Stimulated activated CD4-positive, alpha-beta T cell treated with anti-CD3 and anti-CD28 coated beads, TNF-alpha, amount 100 ng/mL, for 48 hours (primary cell): ENCODE measurements at places on chromosomes 6 and 20.

GRCh38 chr6:17004269-17004668 is 97.6 kb upstream of the STMND1 start:
- no peak for DNase-seq

GRCh38 chr6:79149884-79150283 is 71.8 kb upstream of the PHIP start:
- no peak for DNase-seq

DNA sequence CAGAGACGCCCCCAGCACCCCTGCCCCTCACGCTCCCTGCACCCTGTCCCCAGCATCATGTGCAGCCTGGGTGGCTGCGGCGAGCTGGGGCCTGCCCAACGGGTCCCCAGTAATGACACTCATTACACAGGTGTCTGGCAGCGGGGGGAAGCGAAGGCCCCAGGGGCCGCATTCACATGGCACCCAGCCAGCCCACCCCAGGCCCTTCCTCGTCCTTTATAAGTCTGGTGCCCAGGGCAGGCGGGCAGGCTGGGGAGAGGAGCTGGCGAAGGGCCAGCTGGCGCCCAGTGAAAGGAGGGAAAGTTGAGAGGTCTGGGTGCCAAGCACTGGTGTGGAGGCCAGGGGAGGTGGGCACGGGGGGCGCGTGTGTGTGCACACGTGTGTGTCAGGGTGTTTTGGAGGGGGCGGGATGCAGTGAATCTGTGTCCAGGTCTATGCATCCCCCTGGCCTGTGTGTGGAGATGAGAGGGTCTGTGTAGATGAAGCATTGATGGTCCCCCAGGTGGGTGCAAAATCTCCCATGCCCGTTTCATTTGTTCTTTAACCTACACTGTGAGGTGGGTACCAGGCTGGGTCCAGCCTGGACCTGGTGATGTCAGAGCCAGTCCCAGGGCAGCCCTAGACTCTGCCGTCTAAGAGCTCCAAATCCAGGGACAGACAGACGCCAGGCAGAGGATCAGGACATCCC is 105.3 kb downstream of the CEBPB start:
- no peak for DNase-seq

- DNase-seq, result no peak
Observed at GRCh38 chr6:74369556-74369993, 673.6 kb downstream of the CD109 start.

DNA sequence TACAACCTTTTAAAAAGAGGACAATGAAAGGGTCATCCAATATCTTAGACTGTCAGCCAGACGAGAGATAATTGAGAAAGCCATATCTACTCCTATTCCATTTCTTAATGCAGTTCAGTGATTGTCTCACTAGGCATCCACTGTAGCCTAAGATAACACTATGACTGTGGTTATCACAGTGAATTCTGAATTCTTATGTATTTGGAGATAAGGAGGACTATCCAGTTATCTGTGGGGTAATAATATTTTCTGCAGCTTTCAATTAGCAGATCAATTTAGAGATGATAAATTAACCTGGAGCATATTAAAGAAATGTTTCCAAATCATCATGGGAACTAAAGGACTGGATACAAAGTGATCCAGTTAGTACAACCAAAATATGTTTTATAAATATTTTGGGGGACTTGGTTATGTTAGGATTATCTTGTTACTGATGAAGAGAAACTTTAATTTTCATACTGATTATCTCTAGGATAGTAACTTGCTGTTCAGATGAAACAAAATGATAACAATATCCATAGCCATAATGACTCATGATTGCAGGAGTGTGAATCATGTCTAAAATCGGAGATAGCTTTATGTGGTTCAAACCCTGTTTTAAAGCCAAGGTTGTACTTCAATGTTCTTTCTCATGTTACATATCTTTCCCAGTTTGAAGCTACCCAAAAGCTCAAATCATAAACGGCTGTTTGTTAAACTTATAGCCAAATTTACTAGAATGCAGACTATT is 1152.0 kb downstream of the HACE1 start:
- no peak for DNase-seq
